Thymus (tissue), 14 donors: ENCODE measurements at places on chromosomes 1 and 21. TPM values are rescaled to one million over a fixed set of nuclear protein-coding genes. Genes with fewer than 3 reads are reported as not detected.

DNA sequence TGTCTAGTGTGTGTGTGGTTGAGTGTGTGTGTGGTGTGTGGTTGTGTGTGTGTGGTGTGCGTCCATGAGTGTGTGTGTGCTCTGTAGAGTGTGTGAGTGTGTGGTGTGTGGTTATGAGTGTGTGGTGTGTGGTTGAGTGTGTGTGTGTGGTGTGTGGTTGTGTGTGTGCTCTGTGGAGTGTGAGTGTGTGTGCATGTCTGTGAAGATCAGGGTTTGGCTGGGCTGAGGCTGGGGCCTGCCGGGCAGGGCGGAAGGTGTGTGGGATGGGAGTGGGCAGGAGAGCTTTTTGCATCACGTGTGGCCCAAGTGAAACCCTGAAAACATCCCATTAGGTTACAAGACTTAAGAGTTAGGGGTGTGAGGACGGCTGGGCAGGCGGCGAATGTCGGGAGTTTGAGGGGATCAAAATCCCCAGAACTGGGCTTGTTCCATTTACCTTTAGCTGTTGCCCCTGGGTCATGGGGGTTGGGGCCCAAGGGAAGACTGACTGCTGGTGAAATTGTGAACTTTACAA lies 2.9 kb upstream of the FCMR start:
- peak overlapping the region; percentile 99 for H3K27ac ChIP-seq
- H3K4me3 ChIP-seq, result no peak overlapping the region
- DNase-seq, result no peak
- H3K36me3 ChIP-seq, result no peaks in the 10 kb centered on the region

GRCh38 chr1:248852481-248853405 lies 6.1 kb downstream of the ZNF692 start:
- peaks cover 48% of the 10 kb centered on the region for H3K36me3 ChIP-seq
- peaks cover 52% of the 10 kb centered on the region for H3K4me1 ChIP-seq
- no peak overlapping the region for H3K27ac ChIP-seq
- DNase-seq, result no peak
- no peaks in the 10 kb centered on the region for H3K27me3 ChIP-seq

- peaks cover 22% of the 10 kb centered on the region for H3K36me3 ChIP-seq
- H3K4me3 ChIP-seq, result no peak within 1 kb of the TSS
- H3K27ac ChIP-seq, result no peak within 1 kb of the TSS
- H3K27me3 ChIP-seq, result no peaks in the 10 kb centered on the region
Observed at GRCh38 chr1:15736038-15736891, at the start of gene SLC25A34. TSS of gene SLC25A34 (plus strand) at chr1:15736258. CDS start at chr1:15736486, 228 bp downstream.

NCF2 gene
- 11.9 TPM for total RNA-seq
